ENCODE measurements at places on chromosomes 2 and 18.

- no peak for DNase-seq
These were observed 304.9 kb downstream of the STK39 start for GRCh38 chr2:167942366-167943081.

GRCh38 chr2:165720511-165720910 lies 73.5 kb downstream of the GALNT3 start:
- DNase-seq: no peak

GRCh38 chr18:3500016-3500415 lies 50.0 kb downstream of the TGIF1 start:
- no peak for DNase-seq

- DNase-seq: no peak
These were observed 60.9 kb upstream of the NT5C1B start for GRCh38 chr2:18650221-18650620.

DNA sequence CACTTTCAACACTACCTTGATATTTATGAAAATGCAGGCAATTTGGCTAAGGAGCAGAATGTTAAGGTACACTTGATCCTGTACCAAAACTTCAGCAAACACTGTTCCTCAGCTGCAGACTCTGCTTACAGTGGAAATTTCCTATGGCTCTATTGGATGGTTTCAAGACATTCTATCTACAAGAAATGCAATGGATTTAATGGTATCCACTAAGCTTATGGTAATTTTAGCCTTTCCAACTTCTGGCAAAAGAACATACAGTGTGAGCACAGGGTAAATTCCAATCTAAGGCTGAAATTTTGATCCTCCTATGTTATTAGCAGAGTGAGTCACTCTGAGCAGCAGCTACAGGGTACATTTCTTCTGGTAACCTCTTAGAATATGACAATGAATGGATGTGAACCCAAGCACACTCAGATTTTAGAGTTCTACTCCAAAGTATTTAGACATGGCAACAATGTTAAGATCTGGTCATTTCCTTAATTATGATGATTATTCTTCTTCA lies 361.8 kb upstream of the PIK3C3 start:
- DNase-seq: no peak

DNA sequence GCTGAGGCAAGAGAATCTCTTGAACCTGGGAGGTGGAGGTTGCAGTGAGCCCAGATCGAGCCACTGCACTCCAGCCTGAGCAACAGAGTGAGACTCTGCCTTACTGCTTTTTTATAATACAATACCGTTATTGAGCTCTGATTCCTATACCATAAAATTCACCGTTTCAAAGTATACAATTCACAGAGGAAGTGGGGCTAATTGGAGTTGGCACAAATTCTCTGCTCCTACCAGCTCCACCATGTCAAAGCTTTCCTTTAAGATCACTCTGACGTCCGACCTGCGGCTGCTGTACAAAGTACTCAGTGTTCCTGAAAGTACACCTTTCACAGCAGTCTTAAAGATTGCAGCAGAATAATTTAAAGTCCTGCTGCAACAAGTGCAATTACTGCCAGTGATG lies 29.6 kb upstream of the CYBRD1 start:
- no peak for DNase-seq

DNA sequence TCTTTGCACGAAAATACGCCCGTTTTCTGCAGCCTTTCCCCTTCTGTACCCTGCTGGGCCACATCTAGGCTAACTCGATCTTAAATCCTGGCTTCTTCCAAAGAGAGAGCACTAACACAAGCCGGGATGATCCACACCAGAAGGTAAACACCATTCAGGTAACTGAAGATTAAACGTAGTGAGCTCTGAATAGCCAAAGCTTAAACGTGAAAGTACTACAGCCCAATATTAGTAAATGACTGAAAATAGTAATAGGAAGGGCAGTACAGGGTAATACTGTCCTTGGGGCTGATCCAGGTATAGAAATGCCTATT lies 422 bp upstream of the MRPL53 start:
- DNase-seq: no peak

DNA sequence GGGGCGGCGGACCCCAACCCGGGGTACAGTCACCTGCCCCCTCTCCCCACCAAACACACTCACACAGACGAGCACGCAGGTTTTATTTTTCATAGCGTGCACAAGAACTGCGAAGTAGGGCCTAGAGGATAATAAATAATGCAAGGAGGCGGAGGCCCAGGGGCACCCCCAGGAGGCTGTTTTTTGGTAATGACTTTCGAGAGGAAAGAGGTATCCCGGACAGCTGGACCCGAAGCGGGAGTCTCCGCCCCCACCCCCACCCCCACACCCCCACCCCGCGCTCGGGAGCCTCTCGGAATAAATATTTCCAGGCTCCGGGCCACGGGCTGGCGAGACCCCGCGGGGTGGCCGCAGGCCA lies 3.4 kb downstream of the CYP26B1 start:
- no peak for DNase-seq

DNA sequence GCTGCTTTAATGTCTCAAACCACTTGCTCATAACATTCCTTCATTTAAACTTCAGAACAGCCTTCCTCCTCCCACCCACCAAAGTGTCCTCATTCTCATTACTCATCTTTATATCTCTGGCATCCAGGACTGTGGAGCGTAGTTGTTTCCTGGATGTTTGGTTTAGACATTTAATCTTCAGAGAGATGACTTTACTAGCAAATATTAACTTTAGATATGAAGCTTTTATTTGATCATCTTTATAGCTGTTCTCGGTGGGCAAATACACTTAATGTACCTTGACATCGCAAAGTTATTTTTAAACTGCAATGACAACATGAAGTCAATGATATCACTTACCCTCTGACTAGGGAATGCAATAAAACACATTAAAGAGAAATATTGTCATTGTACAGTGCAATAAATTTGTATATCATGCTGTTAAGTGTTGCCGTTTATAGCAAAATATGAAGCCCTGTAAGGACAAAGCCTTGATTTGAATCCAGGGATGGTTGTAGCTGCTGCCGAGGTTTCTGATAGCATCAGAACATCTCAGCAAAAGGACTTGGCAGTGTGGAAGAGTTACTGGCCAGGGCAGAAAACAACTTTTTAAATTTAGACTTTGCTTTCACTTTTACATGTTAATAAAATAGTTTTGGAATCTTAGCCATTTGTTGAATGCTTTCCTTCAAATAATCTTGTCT lies 4.6 kb upstream of the LAMA3 start:
- DNase-seq: no peak

GRCh38 chr2:45353879-45354278 lies 257.2 kb downstream of the SRBD1 start:
- no peak for DNase-seq

DNA sequence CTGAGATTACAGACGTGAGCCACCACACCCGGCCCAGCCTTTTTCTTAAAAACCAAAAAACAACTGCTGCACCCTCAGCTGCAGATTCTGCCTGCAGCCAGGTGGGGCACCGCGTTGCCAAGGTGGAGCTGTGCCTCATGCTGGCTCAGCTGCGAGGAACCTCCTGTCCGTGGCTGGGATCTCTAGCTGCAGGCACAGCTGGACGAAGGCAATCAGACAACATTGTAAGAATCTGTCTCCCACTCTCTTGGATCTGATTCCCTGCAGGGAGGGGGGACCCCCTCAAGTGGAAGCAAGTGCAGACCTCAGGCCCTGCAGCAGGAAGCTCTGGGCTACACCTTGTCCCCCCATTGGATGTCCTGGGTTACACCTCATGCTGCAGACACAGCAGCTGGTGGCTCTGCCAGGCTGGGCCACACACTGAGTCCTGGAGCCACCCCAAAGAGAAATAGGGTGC lies 24.1 kb downstream of the CIDEA start:
- no peak for DNase-seq

DNA sequence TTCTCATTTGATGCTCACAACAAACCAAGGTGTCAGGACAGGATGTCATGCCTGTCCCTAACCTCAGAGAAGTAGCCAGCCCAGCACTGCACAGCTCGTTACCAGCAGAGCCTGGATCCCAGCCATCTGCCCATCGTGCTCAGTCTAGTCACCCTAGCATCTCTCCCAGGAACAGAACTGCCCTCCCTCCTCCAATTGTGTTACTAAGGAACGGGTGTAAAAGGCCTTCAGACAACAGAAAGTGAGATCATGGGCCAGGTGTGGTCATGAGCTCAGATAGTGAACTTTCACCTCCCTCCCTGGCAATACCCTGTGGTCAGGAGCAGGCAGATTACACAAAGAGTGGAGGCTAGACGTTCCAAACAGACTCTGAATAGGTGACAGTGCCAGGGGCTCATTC lies 111.8 kb upstream of the PPP1CB start:
- no peak for DNase-seq

- no peak for DNase-seq
These were observed 36.4 kb downstream of the CACNB4 start for GRCh38 chr2:152062125-152063091.

DNA sequence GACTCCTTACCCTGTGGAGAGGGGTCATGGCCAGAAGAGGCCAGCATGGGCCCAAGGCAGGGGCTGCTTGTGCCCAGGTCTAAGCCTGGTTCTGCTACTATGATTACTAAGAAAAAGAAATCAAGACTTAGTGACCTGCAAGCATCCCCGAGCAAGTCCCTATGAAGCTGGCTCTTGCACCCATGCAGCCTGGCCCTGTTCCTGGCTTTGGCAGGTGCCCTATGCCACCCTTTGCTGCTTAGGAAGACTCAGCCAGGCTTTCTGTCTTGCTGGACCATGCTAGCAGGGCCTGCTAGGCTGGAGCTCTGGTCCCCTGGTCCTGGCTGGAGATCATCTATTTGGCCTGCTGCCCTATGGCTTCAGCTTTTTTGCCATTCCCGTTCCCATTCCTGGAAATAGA lies 309.4 kb upstream of the EPAS1 start:
- DNase-seq: no peak

GRCh38 chr2:228703152-228703551 lies 521.7 kb upstream of the SPHKAP start:
- DNase-seq: no peak

- DNase-seq: no peak
These were observed 115.2 kb downstream of the MTCL1 start for GRCh38 chr18:8820396-8821082.

GRCh38 chr18:72935744-72936143 lies 68.0 kb upstream of the NETO1 start:
- no peak for DNase-seq

DNA sequence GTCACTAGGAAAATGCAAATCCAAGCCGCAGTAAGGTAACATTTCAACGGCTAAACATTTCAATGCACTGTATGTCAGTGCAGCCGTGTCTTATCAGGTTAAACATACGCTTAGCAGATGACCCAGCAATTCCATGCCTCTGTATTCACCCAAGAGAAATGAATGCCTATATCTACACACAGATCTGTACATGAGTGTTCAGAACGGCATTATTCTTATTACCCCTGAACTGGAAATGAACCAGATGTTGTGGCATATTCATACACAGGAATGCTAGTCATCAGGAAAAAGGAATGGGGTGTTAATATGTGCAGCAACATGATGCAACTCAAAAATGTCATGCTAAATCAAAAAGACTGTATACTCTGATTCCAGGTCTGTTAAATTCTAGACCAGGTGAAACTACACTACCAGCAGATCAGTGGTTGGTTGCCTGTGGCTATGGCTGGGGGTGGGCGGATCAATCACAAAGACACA lies 80.4 kb upstream of the RPL31 start:
- DNase-seq: no peak

DNA sequence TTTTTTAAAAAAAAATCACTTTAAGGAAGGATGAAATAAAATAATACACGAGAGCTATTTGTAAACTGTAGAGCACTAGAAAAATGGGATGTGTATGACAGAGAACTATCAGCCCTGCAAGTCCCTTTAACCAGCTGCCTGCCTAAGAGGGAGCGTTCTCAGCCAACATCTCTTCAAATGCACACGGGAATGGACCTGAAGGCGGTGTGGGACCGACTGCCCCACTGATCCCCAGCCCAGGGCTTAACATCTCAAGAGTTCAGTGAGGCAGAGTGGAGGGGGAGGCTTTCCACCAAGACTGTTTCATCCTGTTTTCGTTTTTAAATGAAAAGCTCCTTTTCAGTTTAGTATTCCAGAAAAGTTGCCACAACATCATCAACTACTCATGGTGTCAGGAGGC lies 2.2 kb downstream of the INPP4A start:
- no peak for DNase-seq

DNA sequence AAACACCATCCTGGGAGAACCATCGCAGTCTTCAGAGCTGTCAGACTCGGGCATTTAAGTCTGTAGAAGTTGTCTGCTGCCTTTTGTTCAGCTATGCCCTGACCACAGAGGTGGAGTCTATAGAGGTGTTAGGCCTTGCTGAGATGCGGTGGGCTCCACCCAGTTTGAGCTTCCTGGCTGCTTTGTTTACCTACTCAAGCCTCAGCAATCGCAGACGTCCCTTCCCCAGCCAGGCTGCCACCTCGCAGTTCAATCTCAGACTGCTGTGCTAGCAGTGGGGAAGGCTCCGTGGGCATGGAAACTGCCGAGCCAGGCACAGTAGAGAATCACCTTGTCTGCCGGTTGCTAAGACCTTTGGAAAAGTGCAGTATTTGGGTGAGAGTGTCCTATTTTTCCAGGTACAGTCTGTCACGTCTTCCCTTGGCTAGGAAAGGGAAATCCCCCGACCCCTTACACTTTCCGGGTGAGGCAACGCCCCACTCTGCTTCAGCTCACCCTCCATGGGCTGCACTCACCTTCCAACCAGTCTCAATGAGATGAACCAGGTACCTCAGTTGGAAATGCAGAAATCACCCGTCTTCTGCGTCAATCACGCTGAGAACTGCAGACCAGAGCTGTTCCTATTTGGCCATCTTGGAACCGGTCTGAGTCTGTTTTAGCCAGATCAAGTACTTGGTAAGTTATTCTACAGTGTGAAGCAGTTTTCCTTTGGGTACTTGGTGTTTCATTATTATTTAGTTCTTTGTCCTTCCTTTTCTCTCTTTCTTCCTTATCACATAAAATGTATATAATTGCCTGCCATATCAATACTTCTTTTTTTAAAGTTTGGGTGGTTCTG lies 71.5 kb downstream of the CDC42EP3 start:
- no peak for DNase-seq

GRCh38 chr2:179612591-179613298 lies 248.7 kb downstream of the ZNF385B start:
- no peak for DNase-seq

DNA sequence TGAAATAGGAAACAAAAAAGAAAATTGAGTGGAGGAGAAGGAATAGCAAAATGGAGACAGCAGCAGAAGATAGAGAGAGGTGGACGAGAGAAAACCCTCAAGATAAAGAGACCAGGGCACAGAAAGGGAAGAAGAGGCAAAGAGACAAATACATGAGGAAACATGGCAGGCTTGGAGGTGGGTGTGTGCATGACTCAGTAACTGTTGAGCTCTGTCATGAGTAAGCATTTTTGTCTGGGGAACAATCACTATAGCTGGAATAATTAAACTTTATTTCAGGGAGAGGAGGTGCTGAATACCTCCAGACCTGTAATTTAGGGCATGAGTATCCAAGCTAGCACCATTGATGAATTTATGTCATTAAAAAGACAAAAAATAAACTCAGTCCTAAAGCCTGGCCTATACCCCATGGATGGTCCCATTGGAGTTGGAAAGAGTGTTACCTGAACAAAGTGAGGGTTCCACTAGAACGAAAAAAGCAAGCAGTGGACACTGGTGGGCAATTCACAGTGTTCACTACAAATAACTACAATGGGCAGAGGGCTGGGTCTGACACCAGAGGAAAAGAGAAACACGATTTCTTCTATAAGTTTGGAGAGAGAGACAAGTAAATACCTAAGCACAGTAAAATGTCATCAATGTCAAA lies 145.5 kb downstream of the ADCYAP1 start:
- DNase-seq: no peak

GRCh38 chr2:238920053-238920452 lies 72.2 kb downstream of the TWIST2 start:
- DNase-seq: no peak

GRCh38 chr2:143251681-143252080 lies 122.5 kb downstream of the ARHGAP15 start:
- DNase-seq: no peak
